Activated CD8-positive, alpha-beta memory T cell treated with anti-CD3 and anti-CD28 coated beads for 1 hour (primary cell): ENCODE measurements at places on chromosomes 5 and 9.
A peak's percentile ranks its signal among the peaks of the same experiment; 100 is the strongest.

DNA sequence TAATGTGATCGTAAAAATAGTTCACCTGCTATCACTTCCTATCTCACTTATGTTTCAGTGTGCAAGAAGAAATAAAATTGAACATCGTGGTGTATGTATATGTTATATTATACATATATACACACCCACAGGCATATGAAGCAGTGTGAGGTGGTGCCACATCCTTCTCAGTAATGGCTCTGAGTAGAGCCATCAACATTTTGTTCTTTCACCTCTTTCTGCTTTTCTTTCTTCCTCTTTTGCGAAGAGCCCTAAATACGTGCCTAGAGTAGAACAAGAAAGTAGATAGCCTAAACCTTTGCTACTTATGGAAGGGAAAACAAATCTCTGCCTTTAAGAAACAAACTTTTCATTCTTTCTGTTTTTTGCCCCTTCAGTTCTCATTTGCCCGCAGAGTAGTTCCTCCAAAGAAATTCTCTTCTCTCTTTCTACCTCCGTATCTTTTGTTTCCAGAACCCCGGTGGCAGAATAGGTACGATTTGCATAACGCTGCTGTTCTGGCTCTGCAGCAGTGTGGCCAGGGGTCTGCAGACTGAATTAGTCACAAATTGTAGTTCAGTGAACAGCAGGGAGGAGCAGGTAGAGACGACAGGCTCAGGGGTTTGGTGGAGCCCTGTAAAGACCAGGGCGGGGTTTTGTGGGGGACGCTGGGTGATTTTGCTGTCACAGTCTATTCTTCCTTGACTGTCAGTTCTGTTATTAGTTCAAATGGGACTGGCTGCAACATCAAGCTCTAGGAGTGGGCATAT, 40.5 kb upstream of the PJA2 start:
- no peak for DNase-seq

GRCh38 chr5:84215521-84215920, 169.2 kb downstream of the EDIL3 start:
- no peak for DNase-seq

- DNase-seq: no peak
Observed at GRCh38 chr5:171586436-171586835, 167.0 kb downstream of the FGF18 start.

DNA sequence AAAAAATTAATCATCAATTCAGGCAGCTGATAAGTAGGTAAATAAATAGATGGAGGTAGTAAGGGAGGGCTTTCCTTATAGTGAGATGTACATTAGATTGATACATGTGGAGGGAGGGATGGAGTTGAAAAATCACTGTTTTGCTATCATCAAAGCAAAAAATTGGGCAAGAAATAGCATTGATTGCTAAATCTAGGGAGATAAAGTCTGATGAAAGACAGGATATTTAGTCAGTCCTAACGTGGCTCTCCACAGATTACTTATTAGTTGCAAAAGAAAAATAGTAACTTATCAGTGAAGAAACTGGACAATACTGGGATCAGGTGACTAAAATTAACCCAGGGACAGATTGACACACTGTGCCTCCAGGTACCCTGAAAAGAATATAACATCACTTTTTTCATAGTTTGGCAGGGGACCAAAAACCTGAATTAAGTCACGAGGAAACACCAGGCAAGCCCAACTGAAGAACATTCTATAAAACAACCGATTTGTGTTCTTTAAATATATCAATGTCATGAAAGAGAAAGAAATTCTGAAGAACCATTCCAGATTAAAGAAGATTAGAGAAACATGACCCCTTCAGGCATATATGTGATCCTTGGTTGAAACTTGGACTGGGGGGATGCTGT, 27.1 kb upstream of the GOLPH3 start:
- no peak for DNase-seq

GRCh38 chr5:157576678-157577077, 1.1 kb upstream of the ADAM19 start:
- DNase-seq: no peak

- no peak for DNase-seq
Observed at GRCh38 chr5:3878267-3878666, 282.6 kb downstream of the IRX1 start.

DNA sequence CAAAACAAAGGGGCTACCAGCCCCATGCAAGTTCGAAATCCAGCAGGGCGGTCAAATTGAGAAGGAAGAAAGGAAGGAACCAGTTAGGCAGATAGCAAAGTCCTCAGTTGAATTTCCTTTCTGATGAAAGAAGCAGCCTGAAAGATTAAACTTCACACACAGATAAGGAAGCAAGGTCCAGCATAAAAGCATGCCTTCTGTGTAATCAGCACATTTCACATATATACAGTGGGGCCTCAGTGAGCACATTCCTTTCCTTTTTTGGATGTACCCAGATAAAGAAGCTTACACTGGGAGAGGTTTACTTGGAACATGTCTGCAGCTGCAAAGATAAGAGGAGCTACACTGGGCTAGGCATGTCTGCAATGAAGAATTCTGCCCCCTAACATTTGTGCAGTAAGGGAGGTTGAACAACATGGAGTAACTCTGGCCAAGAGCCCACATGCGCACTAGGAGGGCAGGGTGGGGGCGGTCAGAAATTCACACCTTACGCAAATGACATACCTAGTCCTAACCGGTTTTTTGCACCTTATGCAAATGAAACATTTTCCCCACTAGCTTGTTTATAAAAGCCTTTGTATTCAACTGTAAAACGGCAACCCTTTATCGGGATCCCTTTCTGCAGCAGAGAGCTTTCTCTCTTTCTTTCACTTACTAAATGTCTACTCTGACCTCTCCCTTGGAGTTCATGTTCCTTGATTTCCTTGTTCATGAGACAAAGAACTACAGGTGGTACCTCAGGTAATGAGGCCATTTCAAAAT, 149.7 kb upstream of the FBXL17 start:
- no peak for DNase-seq

DNA sequence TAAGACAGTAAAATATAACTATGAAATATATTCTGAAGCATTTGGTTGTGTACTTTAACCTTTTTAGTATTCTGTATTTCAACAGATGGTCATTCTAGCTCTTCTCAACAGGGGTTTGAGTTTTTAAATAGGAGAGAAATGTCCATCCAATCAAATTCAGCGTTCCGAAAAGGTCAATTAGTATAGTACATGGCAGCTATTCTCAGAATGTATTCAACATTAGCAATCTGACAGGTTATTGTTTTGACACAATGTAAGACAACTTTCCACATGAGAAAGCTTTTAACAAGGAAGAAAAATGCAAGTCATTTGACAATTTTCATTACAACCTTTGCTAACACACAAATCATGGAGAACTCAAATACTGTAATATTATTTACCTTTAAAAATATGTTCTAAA, 996.3 kb upstream of the CDH10 start:
- no peak for DNase-seq

DNA sequence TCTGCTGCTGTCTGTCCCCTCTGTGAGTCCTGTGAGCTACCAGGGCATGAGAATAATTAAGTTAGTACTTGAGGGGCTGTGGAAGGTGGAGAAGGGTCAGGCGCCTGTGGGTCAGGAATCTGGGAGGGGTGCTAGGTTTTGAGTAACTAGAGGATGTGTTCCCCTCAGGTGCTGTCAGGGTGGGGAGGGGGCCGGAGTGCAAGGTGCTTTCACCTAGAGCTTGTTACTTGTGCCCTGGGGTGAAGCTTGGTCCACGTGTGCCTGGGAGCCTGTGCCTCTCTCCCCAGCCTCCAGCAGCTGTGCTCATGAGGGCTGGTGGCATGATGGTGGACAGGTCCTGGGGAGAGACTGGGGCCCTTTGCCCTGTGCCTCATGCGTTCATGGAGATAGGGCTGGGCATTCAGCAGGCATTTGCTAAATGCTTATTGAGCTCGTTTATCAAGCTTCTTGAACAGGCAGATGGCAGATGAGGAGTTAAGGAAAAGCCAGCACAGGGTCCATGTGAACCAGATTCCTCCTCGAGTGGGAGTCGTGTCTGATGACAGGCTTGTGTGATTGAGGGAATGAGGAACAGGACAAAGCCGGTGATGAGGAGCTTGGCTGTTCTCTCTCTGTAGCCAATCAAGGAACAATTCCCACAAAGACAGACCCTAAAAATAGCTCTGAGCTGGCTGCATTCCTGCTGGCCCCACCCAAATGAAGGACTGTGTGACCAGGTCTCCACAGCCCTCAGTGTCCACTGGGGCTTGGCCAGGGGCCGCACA, 40.9 kb downstream of the CACNA1B start:
- no peak for DNase-seq

- DNase-seq: no peak
Observed at GRCh38 chr9:33106827-33107621, 30.6 kb upstream of the SMU1 start.

DNA sequence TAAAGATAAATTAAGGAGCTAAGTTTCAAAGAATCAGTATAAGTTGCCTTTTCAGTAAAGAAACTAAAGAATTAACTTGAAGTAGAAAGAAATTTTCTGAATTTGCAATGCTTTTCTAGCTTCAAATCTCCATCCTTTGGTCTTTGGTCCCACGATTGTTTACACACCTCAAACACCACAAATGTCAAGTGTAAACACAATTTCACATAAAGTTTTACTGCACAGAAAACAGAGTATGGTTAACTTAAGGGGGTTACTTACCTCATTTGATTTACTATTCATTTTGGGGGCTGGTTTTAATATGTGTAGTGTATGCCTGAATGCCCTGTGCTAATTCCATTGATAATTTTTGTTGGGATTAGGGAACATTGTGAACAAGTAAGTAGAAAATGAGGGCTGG, 4.1 kb downstream of the CDO1 start:
- no peak for DNase-seq

DNA sequence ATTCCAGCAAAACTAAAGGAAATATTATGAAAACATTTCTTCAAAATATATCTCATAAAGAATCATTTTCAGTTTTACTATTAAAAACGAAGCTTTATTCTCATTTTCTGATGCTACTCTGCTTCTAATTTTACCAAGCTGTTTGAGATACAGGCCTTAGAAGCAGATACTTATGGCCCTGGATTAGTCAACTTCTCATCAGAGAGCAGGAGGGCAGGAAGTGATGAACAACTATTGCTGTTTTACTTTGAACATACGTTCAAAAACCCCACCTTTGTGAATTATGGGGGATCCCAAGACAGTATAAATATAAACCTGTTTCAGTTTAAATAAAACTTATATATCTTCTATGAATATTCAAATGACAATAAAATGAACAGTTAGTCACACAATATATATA, 16.0 kb downstream of the MPDZ start:
- DNase-seq: no peak

- DNase-seq: no peak
Observed at GRCh38 chr5:106163233-106163632, 1507.5 kb downstream of the EFNA5 start.

- DNase-seq: no peak
Observed at GRCh38 chr9:124514125-124514524, 6.9 kb upstream of the NR5A1 start.

DNA sequence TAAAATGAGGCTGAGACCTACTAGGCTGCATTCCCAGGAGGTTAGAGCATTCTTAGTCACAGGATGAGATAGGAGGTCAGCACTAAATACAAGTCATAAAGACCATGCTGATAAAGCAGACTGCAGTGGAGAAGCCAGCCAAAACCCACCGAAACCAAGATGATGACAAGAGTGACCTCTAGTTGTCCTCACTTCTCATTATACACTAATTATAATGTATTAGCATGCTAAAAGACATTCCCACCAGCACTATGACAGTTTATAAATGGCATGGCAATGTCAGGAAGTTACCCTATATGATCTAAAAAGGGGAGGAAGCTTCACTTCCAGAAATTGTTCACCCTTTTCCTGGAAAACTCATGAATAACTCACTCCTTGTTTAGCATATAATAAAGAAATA, 88.6 kb downstream of the PLPPR1 start:
- no peak for DNase-seq

GRCh38 chr9:125942125-125942524, 195.0 kb downstream of the PBX3 start:
- DNase-seq: no peak

GRCh38 chr5:28065656-28066055, 1027.3 kb upstream of the CDH9 start:
- DNase-seq: no peak

GRCh38 chr5:175479125-175479881, 943 bp downstream of the SFXN1 start:
- no peak for DNase-seq

DNA sequence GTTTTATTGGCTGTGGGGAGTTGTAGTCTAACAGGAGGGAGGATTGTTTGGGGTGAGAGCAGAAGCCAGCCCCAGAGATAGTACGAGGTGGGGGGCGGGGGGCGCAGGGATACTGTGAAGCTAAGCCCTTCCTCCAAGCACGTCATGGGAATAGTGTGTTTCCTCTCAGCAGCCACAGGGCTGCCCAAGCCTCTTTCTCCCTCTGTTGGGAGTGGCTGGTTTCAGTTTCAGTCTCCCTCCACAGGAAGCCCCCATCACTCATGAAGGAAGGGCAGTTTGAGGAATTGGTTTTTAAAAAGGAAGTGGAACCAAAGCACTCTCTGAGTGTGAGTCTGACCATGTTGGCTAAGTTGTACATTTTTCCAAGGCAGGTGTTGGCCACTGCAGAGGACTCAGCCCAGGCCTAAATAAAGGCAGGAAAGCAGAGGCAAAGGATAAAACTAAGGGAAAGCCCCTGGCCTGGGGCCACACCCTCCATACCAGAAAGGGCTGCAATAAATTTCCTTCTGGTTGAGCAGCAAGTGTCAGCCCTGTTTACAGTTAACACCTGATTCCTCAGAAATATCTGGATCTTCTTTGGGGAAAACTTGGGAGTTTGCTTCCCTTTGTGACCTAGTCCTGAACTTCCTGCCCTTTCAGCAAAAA, 3.2 kb downstream of the RAB24 start:
- DNase-seq: peak; percentile 47

GRCh38 chr5:151148583-151148982, 9.0 kb downstream of the ANXA6 start:
- no peak for DNase-seq

DNA sequence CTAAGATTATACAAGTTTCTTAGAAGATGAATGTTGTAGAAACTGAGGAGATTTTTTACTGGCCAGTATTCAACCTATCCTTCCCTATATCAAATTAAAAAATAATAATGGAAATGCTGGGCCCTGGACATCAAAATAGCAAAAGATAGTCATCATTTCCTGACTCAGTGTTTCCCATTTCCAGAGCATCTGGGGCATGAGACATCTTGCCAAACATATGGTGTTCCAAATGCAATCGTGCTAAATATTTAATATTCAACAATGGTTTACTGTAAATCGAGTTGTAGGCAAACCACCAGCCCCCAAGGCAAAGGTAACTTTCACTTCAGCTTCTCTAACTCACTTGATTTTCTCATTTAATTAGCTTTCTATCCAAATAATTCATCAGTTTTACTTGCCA, 152.9 kb downstream of the FRMD3 start:
- DNase-seq: no peak

DNA sequence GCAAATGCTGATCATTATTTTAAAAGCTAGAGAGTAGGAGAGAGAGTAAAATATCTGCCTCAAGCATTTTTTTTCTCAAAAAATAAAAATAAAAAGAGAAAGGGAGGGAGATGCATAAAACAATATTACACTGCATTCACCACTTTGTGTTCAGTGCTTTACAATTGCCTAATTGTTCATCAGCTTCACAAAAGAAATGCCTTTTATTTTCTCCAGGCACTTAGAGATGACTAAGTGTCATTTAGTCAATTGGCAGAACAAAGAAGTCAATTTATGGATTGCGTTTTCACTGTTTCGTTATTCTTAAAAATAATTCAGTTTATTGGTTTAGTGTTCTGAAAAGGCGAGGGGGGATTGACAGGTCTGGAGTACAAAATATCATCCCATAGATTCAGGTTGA, 232.5 kb upstream of the CCNH start:
- DNase-seq: no peak

- DNase-seq: no peak
Observed at GRCh38 chr9:107683566-107683965, 194.0 kb upstream of the KLF4 start.

- no peak for DNase-seq
Observed at GRCh38 chr9:8872802-8873201, 1073.2 kb upstream of the DMAC1 start.
